GM19239 (cell line): ENCODE measurements at places on chromosomes 1 and 21.

DNA sequence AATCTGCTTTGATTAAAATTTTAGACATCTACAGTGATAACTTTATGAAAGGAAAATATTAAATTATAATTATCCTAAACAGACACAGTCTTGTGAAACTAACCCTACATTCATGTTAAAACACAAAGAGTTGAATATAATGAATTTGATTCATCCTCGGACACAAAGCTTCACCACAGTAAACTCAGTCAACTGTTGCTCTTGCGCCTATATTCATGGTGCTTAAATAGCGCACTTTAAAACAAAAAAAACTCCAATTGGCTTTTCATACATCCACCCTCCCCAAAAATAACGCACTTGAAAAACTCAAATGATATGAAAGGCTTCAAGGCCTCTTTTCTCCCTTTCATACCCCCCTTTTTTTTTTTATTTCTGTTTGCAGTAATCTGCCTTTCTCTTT is 260.3 kb downstream of the FAF1 start:
- DNase-seq: no peak

- no peak for DNase-seq
Observed at GRCh38 chr1:83671586-83671985, 327.3 kb downstream of the TTLL7 start.

DNA sequence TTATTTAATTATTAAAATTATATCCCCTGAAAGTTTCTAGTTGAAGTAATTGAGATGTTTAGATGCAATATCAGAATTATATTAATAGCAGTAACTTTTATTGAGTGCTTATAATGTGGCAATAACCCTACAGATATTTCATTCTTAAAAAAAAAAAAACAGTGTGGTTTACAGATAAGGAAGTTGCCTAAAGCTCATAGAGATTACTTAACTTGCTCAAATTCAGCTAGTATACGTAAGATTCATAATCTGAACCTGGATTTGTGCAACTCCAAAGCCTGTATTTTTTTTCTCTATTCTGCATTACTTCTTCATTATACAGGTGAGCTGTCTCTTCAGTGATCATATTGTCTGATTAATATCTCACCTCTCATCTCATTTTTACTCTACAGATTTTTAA is 156.0 kb upstream of the PTBP2 start:
- no peak for DNase-seq

GRCh38 chr21:28671549-28672195 is 321.0 kb downstream of the LTN1 start:
- DNase-seq: no peak

DNA sequence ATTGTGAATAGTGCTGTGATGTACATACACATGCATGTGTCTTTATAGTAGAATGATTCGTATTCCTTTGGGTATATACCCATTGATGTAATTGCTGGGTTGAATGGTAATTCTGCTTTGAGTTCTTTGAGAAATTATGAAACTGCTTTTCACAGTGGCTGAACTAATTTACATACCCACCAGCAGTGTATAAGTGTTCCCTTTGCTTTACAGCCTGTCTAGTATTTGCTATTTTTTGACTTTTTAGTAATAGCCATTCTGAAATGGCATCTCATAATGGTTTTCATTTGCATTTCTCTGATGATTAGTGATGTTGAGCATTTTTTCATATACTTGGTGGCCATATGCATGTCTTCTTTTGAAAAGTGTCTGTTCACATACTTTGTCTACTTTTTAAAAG is 54.5 kb upstream of the FAM78B start:
- DNase-seq: no peak

GRCh38 chr1:176552217-176552991 is 89.4 kb downstream of the PAPPA2 start:
- no peak for DNase-seq

DNA sequence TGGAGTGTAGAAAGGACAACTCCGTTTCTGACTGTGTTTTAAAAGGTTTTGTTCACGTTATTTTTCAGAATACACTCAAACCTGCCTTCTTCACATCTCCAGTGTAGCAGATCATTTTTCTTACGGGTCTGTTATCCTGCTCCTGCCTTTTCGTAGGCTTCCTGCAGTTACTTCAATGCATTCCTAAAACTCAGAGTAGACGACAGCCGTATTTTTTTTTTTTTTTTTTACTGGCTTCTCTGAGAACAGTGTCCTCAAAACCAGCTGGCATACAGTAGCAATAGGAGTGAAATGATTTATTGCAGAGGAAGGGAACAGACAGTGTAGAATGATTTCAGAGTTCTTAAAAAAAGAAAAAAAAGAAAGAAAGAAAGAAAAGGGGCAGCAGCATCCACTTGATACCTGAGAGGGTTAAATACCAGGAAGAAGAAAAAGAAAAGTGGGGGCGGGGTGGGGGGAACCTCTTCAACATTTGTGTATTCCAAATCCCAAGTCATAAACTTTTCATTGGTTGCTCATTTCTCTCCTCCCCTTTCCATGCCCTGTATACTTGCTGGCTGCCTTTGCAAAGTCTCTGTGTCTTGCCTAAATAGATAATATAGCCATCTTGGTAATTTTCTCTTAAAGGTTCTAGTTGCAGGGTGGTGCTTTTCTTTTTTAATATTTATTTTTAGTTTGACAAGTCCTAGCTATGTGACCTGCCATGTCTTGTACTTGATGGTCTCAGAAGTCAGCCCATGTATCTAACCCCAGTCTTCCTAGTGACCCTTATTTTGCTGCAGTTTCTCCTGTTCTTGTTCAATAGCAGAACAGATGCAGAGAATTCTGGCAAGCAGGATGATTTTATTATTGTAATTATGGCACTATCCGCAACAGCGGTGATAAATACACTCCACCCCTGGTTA is 2.8 kb downstream of the TGFB2 start:
- DNase-seq: no peak

GRCh38 chr1:151578941-151579340 is 32.9 kb upstream of the SNX27 start:
- DNase-seq: no peak
